ENCODE measurements at places on chromosomes 16 and 17.

DNA sequence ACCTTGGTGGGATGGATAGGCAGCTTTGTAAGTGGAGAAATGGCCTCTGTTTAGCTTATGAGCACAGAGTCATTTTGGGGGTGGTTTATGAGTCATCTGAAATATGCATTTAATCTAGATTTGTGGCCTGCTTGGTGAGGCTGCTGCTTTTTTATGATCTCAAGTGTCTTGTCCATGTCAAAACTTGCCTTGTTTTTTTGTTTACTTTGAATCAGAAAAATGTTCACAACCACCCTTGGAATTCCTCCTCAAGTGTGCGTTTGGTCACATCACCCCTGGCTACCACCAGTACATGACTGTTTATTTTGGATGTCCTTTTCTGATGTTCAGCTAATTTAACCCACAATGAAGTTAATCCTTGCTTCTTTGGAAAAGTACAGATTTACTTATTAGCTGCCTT is 64.6 kb downstream of the FTO start:
- DNase-seq = no peak

- no peak for DNase-seq
Observed at GRCh38 chr17:75341784-75342486, 52.7 kb upstream of the SLC25A19 start.

- no peak for DNase-seq
Observed at GRCh38 chr16:29708917-29709600, 30.1 kb downstream of the QPRT start.

DNA sequence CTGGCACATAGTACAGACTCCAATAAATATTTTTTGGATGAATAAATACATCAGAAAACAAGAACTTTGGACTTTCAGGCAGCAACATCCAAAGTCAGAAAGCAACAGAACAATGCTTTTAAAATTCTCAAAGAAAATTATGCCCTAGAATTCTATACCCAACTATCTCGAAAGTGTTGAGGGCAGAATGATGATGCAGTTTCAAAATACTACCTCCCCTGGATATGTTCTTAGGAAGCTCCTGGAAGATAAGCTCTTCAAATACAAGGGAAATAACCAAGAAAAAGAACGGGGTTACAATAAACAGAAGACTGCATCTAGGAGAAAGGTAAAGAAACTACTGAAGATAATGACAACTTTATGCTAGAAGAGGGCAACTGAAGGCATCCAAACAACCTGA is 11.0 kb downstream of the SIAH1 start:
- no peak for DNase-seq

- DNase-seq = no peak
Observed at GRCh38 chr17:63944736-63945499, 12.8 kb upstream of the CD79B start.

GRCh38 chr16:87936375-87937230 is at the start of gene CA5A:
Gene CA5A (minus strand): TSS chr16:87936529. CDS start chr16:87936450, 79 bp downstream.
- DNase-seq = no peak

- no peak for DNase-seq
Observed at GRCh38 chr16:24723663-24724062, 5.8 kb upstream of the TNRC6A start.

DNA sequence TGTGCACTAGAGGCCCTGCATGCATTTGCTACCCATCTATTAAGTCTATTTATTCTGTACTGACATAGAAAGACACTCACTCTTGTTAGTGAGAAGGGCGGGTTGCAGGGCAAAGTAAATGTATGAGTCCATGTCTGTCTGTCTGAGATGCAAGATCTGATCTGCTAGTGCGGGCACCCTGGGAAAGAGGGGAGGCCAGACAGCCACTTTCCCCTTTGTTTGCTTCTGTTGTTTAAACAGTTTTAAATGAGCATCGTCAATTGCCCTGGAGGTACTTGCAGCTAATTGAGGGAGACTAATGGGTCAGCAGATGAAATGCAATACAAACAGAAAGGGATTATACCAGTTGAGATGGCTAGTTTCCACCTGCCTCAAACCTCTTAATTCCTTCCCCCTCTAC is 24.9 kb downstream of the SCNN1G start:
- DNase-seq = no peak
